ENCODE measurements at places on chromosomes 7 and 10.
A peak's percentile ranks its signal among the peaks of the same experiment; 100 is the strongest.

GRCh38 chr10:78964952-78965633 lies 103.7 kb upstream of the ZMIZ1 start:
- no peak for DNase-seq

GRCh38 chr7:77352665-77353406 lies 63.3 kb downstream of the GSAP start:
- DNase-seq: peak; percentile 44

- peak; percentile 80 for DNase-seq
Observed at GRCh38 chr10:74189999-74190421, 39.0 kb downstream of the ADK start.

DNA sequence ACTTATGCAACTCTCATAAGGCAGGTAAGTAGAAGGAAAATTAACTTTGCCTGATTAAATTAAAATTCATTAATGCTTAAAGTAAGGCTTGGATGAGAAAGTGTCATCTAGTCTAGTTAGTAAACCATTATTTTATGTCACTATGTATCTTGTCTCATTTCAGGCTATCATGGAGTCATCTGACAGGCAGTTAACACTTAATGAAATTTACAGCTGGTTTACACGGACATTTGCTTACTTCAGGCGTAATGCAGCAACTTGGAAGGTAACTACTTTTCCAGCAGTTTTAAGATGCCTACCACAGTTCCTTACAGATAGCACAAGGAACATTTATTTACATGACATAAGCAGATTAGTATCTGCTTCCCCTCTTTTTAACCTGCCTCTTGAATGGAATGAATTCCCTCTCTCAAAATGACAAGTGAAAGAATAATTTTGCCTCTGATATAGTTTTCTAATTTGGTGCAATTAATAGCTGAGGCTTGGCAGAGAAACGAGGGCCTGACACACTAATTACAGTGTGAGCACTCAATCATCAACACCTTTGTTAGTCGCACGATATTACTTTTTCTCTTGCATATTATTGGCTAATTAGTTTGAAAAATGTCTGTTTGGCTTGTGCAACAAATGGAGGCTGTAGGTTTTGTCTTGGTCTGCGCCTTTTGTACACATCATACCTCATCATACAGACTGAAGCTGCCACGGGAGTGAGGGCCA lies 245.0 kb downstream of the FOXP2 start:
- no peak for DNase-seq

GRCh38 chr10:124306922-124307371 lies 111.8 kb downstream of the OAT start:
- no peak for DNase-seq

- DNase-seq: no peak
Observed at GRCh38 chr7:155918720-155919390, 106.6 kb upstream of the SHH start.

- no peak for DNase-seq
Observed at GRCh38 chr7:115477193-115477651, 553.3 kb downstream of the TFEC start.

- DNase-seq: no peak
Observed at GRCh38 chr7:36361227-36361626, 28.4 kb upstream of the ANLN start.

DNA sequence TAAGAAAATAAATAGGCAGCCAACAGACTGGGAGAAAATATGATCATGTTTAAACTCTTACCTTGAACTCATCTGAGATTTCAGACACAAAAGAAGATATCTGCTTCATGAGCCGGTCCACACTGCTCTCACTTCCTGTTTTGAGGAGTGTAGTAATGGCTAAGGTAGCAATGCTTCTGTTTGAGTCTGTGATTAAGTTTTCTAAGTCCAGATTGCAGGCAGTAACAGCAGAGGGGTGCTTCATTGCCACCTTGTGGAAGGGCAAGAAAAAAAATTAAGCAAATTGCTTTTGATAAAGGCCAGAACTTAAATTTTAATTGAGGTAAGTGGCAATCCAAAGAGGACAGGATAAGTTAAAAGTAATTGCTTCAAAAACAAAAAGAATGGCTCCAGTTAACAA lies 69.1 kb downstream of the MEST start:
- DNase-seq: peak; percentile 82

- no peak for DNase-seq
Observed at GRCh38 chr7:117793521-117793920, 79.7 kb downstream of the CTTNBP2 start.

DNA sequence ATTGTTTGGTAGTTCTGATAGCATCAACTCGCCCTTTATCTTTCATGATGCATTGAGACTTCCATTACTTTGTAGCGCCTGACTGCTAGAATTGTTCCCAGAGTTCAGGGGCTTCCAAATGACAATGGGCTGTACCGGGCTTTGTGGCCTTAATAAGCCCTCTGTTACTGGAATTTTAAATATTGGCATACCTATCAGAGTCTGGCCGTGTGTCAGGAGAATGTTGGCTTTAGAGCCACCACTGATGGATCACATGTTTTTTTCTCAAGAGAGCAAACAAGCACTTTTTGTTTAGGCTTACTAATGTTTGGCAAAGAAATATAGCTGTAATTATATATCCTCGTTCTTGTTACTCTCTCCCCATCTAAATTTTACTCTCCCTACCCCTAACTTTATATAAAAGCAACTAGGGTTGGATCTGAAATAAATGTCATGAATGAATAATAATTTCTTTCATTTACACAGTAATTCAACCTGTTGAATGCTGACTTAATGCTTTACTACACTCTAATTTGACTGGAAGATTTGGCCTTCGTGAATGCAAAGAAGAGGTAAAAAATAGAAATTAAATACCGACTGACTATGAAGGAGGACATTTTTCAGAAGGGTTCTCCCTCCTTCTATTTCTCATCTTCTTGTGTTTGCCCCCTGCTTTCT lies 396.7 kb downstream of the AUTS2 start:
- DNase-seq: no peak

DNA sequence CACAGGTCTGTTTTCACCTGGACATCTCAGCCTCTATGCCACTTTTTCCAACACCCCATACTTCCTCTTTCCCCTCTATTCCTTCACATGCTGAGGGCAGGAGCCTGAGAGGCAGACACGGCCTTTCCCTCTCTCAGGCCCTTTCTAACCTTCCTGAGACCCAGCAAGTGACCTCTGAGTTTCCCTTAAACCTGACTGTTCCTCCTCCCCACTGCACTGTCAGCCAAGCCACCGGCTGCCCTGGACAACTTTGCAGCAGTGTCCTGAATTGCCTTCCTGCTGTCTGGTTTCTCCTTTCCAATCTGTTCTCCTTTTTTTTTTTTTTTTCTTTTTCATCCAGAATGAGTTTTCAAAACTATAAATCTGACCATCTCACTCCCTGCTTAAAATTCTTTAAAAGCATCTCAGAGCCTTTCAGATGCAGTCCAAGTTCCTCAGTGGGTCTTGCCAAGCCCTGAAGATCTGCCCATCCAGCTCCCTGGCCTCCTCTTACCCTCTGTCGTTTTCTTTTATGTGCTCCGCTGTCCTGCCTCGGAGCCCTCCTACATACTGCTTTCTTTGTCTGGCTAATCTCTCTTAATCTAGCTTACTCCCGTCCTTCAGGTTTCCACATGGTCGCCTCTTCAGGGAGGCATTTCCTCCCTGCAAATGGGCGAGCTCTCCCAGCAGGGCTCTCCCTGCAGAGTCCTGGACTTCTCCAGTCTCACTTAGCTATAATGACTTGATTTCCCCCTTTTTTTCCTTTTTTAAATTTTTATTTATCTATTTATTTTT lies 30.5 kb downstream of the SLC13A4 start:
- peak; percentile 40 for DNase-seq

- no peak for DNase-seq
Observed at GRCh38 chr7:151058781-151059366, 515 bp upstream of the SLC4A2 start.

GRCh38 chr10:69892406-69892805 lies 90.7 kb downstream of the COL13A1 start:
- no peak for DNase-seq

DNA sequence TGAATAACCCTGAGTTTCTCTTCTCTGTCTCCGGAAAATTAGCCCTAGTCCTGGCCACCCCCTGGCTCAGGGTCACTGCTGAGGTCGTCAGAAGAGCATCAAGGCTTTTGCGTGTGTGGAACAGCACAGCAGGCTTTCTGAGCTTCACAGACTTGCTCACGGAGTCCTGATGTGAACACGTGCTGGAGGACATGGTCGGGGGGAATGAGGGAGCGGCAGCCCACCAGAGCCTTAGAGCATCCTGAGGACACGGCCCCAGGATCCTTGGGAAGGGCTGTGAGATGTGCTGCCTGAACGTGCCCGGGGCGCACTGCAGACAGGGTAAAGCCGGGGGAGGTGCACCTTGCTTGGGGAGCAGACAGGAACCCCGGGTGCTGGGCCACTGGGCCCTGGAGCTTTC lies 28.8 kb downstream of the TMEM120A start:
- DNase-seq: no peak

DNA sequence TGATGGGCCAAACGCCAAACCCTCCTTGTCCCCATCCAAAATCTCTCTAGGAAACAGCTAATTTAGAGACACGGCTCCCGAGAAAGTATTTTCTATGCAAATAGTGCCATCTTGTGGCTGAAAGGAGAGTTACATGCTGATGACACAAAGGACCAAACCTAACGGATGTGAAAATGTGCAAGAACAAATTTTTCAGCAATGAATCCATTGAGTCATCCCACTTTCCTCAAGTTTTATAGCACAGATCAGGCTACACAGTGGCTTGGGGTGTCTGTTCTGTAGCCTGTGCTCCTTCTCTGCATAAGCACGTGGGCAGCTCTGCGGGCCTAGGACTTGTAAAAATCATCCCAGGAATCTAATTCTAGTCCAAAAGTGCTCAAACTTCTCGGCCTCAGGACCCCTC lies 154.8 kb upstream of the PRR15 start:
- DNase-seq: peak; percentile 65

DNA sequence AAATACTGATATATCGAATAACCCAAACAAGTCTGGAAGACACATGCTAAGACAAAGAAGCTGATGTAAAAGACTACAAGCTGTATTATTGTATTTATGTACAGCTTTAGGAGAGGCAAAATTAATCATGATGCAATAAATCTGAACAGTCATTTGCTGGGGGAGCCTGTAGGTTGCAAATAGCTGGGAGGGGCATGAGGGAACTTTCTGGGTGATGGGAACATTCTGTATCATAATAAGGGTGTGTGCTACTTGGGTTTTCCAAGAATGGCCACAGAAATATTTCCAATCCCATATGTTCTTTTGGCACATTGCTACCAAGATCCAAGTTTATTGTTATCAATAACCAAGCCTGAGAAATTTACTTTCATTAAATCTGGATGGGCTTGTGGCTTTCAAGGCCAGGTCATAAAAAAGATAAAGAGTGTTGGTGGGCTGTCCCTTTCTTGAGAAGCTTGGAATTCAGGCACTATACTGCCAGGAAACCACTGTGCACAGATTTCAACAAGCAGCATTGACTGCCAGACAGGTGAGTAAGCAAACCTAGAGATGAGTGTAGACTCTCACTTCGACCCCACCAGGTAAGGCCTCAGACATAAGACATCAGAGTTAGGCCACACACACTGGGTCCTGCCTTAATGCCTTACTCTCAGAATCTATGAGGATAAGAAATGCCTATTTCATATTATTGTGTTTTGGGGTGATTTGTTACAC lies 629.7 kb upstream of the FZD8 start:
- DNase-seq: no peak

- DNase-seq: no peak
Observed at GRCh38 chr10:118775478-118775877, 20.7 kb upstream of the CACUL1 start.

GRCh38 chr10:117926491-117926890 lies 120.2 kb downstream of the RAB11FIP2 start:
- peak; percentile 23 for DNase-seq

DNA sequence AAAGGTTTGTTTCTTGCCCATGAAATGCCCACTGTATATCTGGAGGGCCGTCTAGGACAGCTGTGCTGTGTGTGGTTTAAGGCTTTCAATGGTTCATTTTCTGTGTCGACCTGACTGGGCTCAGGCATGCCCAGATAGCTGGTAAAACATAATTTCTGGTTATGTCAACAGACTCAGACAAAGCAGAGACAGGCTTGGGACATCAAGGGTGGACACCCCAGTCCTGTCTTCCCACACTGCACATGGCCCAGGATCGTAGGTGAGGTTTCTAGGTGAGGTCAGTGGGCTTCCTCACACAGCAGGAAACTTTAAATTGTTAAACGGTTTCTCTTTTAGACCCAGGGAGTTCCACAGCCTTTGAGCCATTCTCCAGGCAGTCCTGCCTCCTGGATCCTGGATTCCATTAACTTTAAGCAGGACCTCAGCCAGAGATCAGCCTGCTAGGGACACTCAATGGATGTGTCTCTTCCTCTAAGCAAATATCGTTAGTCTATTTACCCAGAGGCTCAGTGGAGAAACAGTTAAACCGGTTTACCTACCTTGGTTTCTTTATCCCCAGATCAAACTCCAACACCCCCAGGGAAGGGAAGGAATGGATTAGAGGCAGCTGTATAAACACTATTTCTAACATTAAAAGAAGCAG lies 66.4 kb downstream of the ST8SIA6 start:
- DNase-seq: no peak

Data from KBM-7 (cell line).